ENCODE measurements at places on chromosomes 4 and X. TPM values are rescaled to one million over a fixed set of nuclear protein-coding genes. Genes with fewer than 3 reads are reported as not detected.

- no peak overlapping the region for H3K4me3 ChIP-seq
- no peak for DNase-seq
- H3K36me3 ChIP-seq, result no peaks in the 10 kb centered on the region
- peaks cover 6% of the 10 kb centered on the region for H3K4me1 ChIP-seq
These were observed 35.1 kb downstream of the ENPEP start for GRCh38 chr4:110510955-110511544.

DNA sequence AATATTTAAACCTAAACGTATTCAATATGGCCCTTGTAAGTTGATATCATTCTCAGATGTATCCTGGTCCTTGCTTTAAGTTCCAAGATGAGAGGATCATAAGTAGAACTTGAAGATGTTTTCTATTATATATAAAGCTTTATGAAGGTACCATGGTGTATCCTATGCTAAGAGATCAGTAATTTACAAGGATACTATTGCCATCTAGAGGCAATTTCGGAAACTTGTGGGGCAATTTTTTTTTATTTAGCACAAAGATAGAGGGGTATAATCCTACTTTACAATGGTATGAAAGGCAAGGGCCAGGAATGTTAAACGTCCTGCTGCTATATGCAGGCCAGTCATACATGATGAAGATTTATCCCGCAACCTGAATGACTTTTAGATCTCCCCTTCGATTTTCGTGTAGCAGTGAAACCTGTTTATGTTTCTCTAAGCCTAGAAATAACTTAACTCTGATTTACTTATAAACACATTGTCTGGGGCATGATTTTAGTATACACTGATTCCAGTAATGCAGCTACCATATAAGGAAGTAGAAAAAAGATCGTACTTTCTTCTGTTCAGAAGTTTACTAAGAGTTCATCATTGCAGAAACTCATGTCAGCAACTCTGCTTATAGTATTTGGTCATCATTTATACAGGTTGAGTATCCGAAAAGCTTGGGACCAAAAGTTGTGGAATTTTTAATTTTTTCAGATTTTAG, 2.6 kb downstream of the SLC25A31 start:
- no peak for DNase-seq
- peaks cover 3% of the 10 kb centered on the region for H3K4me1 ChIP-seq
- H3K27ac ChIP-seq, result no peak overlapping the region

SMIM10L2A gene
- total RNA-seq, result 4.7 TPM

RNF175 gene
- 5.4 TPM for total RNA-seq

All from WTC11 (cell line).